ENCODE measurements at places on chromosomes 2 and 18.

- no peak for DNase-seq
Measured at GRCh38 chr2:206570199-206570598, 72.1 kb upstream of the FAM237A start.

- DNase-seq, result peak; percentile 37
Measured at GRCh38 chr2:10658041-10658913, 31.5 kb downstream of the NOL10 start.

DNA sequence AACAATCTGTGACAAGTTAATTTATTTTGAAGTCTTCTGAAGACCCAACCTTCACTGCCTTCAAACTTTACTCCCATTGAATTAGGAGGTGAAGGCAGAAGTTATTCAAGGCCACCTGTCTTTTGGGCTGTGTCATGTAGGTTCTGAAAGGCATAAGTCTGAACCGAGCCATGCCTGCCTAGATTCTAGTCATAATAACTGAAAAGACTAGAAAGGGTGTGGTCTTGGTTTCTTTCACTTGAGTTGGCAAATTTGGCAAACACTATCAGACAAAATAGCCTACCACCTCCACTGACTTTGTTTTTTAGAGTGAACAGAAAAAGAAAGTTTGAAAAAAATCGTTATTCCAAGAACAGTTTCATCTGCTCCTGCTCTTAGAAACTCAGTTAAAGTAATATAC is 38.4 kb downstream of the PPM1B start:
- no peak for DNase-seq

DNA sequence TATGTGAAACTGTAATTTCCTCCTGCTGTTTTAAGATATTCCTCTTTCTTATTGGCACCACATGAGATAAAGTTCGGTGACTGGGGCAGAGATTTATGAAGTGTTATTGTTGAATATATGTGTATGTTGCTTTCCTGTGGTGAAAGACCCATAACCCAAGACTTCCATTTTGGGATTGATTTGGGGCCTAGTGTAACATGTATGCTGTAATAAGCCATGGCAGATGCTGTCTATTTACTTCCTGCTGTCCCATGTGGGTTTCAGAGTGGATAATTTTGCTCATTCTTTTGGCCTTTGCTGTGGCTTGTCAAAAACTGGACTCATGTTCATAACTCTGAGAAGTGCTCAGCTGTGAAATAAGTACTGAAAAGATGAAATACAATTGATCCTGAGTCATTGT is 10.8 kb upstream of the MYO1B start:
- DNase-seq, result no peak

GRCh38 chr18:49135877-49136276 is 185.1 kb upstream of the SMAD7 start:
- DNase-seq, result no peak

- DNase-seq, result no peak
Measured at GRCh38 chr2:119808516-119809147, 48.9 kb downstream of the PTPN4 start.

DNA sequence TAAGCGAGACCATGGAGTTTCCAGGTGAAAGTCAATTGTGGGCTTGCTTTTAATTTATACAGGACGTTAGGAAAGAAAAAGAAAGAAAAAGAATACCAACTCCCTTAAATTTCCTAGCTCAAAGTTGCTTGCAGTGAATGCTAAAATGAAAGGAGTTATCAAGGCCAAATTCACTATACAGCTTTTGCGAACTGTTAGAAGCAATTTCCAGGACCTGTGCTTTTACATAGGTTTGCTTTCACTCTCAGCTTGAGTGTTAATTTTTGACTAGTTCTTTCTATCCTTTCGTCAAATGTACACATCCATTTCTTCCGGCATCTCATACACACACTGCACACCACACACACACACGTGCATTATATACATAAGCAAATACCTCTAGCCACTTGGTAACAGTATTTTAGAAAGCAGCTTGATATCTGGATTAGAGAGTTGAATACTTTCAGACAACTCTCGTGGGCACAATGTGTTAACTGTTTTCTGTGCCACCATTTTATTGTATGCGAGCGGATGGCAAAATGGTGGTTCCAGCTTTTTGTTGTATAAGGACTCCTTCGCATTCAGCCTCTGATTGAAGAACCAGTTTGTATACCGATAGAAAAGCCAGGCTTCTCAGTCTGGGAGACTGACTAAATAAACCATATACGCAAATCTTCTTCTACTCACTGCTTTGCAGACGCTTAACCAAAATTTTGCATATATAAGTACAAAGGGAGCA is 381.8 kb downstream of the MTX2 start:
- DNase-seq, result no peak

DNA sequence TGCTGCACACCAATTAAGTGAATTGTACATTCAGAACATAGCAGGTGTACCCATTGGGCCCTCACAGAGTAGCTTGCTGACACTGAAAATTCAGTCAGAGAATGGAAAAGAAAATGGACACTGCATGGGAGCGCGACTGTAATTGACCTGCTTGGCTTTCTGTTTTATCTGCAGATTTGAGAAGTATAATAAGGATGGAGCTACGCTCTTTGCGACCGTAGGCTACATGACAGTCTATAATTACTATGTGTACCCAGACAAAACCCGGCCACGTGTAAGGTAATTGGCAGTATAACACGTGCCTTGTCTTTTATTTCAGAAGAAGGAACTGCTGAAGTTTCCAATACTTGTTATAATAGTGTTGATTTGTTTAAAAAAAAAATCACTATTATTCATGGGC is 33.5 kb upstream of the METAP1D start:
- DNase-seq, result no peak

GRCh38 chr18:44870631-44871502 is 190.2 kb downstream of the SETBP1 start:
- DNase-seq, result no peak

DNA sequence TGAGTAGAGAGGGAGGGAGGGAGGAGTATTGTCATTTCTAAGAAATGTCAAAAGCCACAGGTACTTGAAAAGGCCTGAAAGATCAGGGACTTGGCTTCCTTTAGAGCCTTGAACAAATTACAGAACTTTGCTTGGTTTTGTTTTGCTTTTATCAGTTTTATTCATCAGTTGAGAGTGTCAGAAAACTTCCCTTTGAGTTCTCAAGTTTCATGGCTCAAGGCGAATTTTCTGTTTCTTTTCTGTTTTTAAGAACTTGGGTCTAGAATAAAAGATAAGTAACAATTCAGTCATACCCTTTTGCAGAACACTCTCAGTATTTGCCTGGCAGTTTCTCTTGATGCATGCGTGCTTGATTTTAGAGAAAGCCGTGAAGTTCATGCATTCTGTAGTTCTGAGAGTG is 531.9 kb downstream of the PARD3B start:
- no peak for DNase-seq

GRCh38 chr2:66700677-66701066 is 265.7 kb downstream of the MEIS1 start:
- DNase-seq, result no peak

DNA sequence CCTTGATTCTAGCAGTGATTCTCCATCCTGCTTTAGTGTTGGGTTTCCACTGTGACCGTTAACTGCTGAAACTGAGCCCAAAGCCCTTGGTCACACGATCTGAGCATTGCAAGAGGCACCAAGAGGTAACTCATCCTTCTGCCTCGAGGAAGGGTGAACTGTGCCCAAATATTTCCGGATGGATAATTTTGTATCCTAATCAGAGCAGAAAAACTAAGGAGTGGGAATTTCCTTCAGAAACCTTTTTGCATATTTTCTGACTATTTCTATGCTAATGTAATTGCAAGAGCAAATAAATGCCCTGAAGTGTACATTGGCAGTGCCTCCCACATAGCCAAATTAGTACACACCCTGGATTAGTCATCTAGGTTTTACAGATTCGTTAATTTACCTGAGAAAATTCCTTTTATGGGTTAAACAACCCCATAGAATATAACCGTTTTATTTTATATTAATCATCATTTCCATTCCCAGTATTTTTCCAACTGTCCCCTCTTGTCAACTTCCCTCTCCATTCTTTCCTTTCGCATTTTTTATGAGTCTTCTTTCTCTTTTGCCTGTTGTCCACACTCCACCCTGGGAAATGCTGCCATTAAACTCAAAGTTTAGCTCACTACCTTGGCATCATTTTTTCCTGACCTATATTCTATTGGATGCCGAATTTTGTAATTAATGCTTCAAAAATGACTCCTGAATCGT is 31.7 kb upstream of the COBLL1 start:
- no peak for DNase-seq

- no peak for DNase-seq
Measured at GRCh38 chr2:824954-825353, 125.7 kb upstream of the SNTG2 start.

Data from epithelial cell of prostate (primary cell).